ENCODE measurements at places on chromosomes 6 and 20.

- no peak for DNase-seq
These were observed 21.7 kb downstream of the UCKL1 start for GRCh38 chr20:63934271-63935068.

DNA sequence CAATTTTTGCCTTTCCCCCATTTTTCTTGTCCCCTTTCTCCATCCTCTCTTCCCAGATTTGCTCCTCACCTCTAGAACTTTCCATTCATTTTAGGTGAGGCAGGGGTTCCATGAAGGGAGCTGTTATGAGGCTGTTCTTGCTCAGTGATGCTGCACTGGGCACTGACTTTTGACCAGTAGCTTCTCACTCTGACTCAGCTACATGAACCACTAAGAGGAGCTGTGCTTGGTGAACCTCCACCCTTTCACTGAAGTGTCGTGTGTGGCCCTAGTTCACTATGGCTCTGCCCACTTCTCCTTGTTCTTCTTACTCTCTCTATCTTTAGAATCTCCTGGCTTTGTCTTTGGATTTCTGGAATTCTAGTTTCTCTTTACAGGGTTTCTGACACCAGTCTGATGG lies 307.1 kb upstream of the RNF24 start:
- DNase-seq = no peak

GRCh38 chr6:125004797-125005595 lies 42.8 kb downstream of the RNF217 start:
- DNase-seq = no peak

DNA sequence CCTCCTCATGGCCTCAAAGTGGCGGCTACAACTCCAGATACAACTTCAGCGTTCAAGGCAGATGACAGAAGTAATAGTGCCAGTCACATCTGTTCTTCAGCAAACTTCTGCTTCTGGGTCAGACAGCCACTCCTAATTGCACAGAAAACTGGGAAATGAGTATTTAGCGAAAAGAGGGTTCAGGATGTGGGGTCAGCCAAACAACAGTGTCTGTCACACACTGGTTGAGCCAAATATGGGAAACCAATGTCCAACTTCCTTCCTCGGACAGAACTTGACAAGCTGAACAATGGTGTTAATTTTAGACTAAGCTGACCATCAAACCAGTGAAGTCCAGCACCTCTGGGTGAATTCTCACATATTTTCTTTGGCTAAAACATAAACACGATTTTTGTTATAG lies 22.1 kb downstream of the NUDT3 start:
- DNase-seq = no peak

DNA sequence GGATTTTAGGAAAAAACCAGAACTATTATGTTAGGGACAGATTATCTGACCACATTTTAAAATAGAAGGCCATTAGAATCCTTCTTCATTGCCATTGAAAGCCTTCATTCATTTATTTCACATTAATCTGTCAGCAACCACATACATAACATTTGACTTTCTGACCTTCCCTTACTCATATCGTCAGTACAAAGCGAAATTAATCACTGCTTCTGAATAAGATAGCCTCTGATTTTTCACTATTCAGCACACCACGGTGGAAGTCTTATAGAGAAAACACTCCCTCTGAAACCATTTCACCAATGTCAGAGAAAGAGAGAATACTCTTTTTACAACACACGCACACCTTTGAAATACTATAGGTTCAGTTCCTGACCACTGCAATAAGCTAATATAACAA lies 442.5 kb upstream of the ID4 start:
- no peak for DNase-seq

GRCh38 chr20:45934046-45934585 lies 367 bp upstream of the PCIF1 start:
- no peak for DNase-seq

GRCh38 chr6:26290941-26291340 lies 74.1 kb upstream of the BTN3A2 start:
- DNase-seq = no peak

- DNase-seq = no peak
These were observed 167.1 kb upstream of the ZNF337 start for GRCh38 chr20:25863536-25864325.

GRCh38 chr6:43129434-43130194 lies 41.5 kb upstream of the SRF start:
- no peak for DNase-seq

DNA sequence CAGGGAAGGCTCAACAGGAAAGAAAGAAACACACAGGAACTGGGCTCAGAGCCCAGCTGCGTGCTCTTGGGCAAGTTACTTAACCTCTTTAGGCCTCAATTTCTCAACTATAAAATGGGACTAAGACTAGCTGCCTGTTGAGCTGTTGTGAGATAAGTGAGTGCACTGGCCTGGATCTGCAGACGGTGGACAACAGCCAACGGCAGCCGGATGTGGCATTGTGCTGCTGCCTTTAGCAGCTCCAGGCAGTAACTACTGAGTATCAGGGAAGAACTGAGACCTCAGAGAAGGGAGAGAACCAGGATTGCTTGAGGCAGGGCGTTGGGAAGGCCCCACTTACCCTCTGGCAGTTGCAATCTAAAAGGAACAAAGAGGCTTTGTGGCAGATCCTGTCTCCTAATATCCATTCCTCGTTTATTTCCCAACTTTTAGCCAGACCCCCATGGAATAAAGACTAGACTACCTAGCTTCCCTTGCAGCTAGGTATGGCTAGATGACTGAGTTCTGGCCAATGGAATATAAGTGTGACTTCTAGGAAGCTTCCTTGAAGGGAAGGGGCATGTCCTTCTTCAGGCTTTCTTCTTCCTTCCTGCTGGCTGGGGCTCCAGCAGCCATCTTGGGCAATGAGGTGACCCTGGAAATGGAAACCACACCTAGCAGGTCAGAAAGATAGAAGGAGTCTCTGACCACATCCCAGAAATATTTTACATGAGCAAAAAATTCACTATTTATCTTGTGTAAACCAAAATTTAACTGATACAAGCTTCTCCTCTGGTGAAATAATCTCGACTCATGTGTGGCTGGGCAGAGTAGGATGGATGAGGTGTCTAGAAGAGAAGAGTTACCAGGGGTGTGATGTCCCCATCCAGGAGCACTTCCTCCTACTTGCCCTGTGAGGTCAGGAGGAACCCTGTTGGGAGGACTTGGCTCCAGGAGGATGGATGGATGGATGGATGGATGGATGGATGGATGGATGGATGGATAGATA lies 67.6 kb downstream of the MRPL14 start:
- no peak for DNase-seq

GRCh38 chr6:7725412-7725811 lies 487 bp upstream of the BMP6 start:
- no peak for DNase-seq
